ENCODE measurements at places on chromosomes 3 and 15. TPM values are rescaled to one million over a fixed set of nuclear protein-coding genes. Genes with fewer than 3 reads are reported as not detected.

The GP5 gene
- total RNA-seq, result 0.90 TPM

- DNase-seq, result no peak
These were observed 6.1 kb downstream of the VWA5B2 start for GRCh38 chr3:184235381-184236032.

The TGM4 gene
- total RNA-seq, result not detected

- no peak for DNase-seq
These were observed 528 bp upstream of the NIT2 start for GRCh38 chr3:100333970-100334487.

GRCh38 chr3:43079536-43080332 lies 26.1 kb downstream of the POMGNT2 start:
- no peak for DNase-seq

The FGD5 gene
- 25.7 TPM for total RNA-seq

- no peak for DNase-seq
These were observed 164.3 kb downstream of the EFHB start for GRCh38 chr3:19769694-19770093.

- DNase-seq, result no peak
These were observed 21.1 kb upstream of the SKOR1 start for GRCh38 chr15:67803996-67804843.

GRCh38 chr3:175129571-175129970 lies 270.4 kb downstream of the NAALADL2 start:
- no peak for DNase-seq

The RFT1 gene
- 14.2 TPM for total RNA-seq

Measured in urinary bladder (tissue), 4 donors.